Stimulated activated CD8-positive, alpha-beta memory T cell treated with anti-CD3 and anti-CD28 coated beads, Interleukin-12 subunit alpha, Interleukin-12 subunit beta, amount 100 ng/mL, for 1 hour (primary cell): ENCODE measurements at places on chromosomes 4 and X.

DNA sequence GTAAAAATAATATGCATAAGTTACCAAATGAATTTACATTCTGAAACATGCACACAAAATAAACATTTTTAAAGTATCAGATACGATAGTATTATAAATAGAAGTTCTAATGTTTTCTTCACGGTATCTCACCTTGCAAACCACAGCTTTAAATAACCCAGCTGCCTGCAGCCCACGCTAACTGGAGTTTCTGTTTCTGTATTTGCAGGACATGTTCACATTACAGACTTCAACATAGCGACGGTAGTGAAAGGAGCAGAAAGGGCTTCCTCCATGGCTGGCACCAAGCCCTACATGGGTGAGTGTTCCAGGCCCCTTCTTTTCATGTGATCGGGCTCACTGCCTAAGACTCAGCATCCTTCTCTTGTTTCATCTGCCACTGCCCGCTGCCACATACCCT lies 291.7 kb downstream of the EVC2 start:
- no peak for DNase-seq

DNA sequence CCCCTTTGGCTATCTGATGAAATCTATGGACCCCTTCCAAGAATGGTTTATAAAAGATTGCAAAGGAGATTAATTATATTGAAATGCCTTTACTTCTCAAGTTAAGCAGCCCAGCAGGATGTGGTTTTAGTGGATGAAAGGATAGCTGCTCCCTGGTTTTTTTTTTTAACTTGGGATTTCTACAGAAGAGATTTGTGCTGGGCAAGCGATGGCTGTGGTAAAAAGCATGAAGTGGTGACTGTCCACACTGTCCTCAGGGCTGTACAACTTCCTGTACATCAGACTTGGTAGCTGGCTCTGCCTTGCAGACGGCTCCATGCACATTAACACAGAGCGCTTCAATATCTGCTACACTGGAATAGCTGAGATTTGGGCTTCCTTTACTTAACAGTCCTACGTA lies 321.7 kb downstream of the DHX15 start:
- DNase-seq, result no peak

GRCh38 chrX:40537310-40537709 lies 43.5 kb upstream of the ATP6AP2 start:
- DNase-seq, result no peak

- no peak for DNase-seq
These were observed 79.1 kb upstream of the INPP4B start for GRCh38 chr4:142925161-142925560.

GRCh38 chrX:108704839-108705238 lies 31.5 kb downstream of the IRS4 start:
- DNase-seq, result no peak

DNA sequence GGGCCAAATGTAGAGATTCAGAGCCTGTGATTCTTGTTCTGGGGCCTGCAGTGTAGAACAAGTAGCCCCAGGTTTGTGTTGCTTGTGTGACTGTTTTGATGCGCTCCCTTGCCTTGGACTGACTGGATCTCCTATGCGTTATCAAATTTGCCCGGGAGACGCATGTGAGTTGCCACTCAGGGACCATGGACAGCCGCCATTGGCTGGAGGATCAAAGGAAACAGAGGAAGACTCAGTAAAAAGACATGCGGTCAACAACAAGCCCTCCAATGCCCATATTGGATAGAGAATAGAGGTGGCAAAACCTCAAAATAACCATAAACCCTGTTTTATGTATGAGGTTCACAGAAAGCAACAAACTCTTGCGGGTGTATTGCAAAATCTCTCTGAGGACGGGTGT lies 327.5 kb upstream of the IGFBP7 start:
- no peak for DNase-seq

GRCh38 chr4:6058531-6059374 lies 40.5 kb upstream of the C4orf50 start:
- DNase-seq, result no peak

DNA sequence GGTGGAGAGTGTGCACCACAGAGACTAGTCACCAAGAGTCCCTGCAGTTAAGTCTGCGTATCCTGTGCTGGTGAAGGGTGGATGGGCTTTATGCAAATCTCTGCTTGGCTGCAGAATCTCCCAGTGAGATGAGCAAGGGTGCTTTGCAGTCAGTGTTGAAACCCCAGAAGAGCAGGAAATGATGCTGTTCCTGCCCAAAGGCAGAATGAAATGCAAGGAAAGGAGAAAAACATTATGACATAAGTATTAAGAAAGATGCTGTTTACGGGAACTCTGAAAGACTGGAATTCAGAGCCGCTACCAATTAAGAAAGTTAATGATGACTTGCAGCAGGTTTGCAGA lies 25.4 kb upstream of the ACSL1 start:
- DNase-seq, result no peak

DNA sequence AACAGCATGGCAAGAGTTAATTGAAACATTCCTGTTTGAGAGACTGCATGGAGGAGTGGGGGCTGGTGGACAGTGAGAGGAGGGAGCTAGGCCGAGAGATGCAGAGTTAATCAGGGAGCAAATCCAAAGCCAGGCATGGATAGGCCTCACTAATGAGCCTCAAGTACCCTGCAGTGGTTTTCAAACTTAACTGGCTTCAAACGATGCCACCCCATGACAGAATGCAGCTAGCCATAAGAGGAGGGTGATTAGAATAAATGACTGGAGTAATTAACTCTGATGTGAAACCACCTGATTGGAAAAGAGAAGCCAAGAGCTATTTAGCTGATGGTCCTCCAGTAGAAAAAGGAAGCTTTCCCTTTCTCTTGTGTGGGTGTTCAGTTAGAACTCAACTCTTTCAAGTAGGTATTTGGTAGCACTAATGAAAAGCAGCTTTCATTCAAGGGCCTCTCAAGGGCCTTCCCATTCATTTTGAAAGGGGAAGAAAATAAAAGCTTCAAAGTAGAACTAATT lies 215.4 kb upstream of the MAB21L2 start:
- no peak for DNase-seq

GRCh38 chr4:84967243-84967690 lies 777 bp upstream of the WDFY3 start:
- DNase-seq, result no peak

GRCh38 chr4:141078871-141079270 lies 54.4 kb downstream of the RNF150 start:
- DNase-seq, result no peak

DNA sequence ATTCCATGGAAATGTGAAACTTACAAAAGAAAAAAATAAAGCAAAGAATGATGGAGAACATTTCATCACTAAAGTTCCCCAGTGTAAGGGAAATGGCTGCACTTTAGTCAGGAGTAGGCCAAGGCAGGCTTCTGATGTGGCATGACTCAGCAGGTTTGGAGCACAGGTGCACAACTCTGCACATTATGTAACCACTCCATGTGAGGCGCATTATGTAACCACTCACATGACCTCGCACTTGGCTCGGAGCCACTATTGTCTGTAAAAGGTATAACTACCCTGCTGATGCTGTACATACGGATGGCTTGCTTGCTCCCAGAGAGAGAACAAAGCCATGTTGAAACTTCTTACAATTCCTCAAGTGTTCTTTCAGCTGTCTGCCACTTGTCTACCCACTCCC lies 727.6 kb downstream of the TRAM1L1 start:
- DNase-seq, result no peak

DNA sequence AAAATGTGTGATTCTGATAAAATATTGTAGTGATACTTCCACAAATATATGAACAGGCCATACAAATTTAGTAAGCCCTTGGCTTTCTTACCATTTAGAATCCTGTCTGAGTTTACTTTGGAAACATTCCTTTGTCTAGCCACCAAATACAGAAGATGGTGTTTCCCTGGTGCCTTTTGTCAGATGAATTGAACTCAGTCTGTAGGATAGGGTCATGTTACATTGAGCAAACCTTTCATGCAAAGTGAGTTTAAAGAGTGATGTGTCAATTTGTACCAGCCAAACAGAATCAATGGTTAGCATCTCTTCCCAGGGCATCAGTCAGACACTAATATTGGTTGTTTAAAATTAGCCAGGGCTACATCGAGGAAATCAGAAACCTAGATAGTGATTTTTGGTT lies 1443.4 kb downstream of the ARAP2 start:
- DNase-seq, result no peak

DNA sequence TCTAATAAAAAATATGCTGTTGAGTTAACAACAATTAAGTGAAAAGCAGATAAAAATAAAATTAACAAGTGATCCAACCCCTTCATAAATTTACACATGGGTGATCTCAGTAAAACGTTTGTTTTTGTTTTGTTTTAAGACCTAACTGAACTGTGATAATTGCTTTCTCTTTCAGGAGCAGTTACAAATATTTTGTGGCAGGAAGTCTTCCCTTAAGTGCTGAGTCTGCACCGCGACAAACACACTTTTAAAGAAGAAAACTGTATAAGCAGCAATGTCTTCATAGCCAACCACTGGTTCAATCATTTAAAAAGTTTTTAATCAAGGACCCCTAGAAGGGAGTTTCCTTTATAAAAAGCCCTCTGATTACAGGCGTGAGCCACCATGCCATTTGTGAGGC lies 53.7 kb upstream of the NFKB1 start:
- no peak for DNase-seq

DNA sequence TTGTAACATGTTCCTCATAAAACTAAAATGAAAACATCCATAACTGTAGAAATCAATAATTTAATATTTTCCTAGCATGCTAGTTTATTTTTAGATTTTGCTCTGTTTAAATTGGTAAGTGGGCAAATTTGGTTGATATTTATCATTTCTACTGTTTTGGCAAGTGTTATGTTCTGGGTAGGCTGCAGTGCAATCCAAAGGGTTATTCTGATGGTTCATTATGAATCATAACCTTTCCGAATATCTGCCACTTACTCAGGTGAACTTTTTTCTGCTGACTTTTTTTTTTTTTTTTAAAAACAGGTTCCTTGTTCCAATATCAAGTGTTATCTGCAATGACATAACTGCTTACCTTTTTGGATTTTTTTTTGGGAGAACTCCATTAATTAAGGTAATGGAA lies 52.0 kb downstream of the CDS1 start:
- no peak for DNase-seq

DNA sequence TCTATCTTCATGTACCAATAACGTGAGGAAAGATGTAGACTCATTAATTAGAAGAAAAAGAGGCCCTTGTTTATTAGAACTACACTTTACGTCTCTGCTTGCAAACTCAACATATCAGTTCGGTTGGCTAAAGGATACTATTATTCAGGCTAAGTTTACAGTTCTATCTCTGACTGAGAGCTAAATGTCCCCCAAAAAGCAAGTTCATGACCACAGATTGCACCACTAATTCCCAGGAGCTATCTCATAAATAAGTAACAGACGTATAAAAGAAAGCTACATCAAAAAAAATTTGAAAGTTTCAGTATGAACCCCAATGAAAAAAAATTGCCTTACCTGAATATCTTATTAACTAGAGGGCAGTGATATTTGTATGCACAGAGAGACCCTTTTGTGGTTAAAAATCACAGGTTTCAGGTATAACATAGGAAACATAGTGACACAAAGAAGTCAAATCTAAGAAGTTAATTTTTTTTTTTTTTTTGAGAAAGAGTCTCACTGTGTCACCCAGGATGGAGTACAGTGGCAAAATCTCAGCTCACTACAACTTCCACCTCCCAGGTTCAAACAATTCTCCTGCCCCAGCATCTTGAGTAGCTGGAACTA lies 128.9 kb downstream of the MAB21L2 start:
- DNase-seq, result no peak

- DNase-seq, result no peak
These were observed 189.7 kb upstream of the SLIT2 start for GRCh38 chr4:20062054-20062453.

- DNase-seq, result no peak
These were observed 21.4 kb downstream of the SH3RF1 start for GRCh38 chr4:169249214-169249973.

DNA sequence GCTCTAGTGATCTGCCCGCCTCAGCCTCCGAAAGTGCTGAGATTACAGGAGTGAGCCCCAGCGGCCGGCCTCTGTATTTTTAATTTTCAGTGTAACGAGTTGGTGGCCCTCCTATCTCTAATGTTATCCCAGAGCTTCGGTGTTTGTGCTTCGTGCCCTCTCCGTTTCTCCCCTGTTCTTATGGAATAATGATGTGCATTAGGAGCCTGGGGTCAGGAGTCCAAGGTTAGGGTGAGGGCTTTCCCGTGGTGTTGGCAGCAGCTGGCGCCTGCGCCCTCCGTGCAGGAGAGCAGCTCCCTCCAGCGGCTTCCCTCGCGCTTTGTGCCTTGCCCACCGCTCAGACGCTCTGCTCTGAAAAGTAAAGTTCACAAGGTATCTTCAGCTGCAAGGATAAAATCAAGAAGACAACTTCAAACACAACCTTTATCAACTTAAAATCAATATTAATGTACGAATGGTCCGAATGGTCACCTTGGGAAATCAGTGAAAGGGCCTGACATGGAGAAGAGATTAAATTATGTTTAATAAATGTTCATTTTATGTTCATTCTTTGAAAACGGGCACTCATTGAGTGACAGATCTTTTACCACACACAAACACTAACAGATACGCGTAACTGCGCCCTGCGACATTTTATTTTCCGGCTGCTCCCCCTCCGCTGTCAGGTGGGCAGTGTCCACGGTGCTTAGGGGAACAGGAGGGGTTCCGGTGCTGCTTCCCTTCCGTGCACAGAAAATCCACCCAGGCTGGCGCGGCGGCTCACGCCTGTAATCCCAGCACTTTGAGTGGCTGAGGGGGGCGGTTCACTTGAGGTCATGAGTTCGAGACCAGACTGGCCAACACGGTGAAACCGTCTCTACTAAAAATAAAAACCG lies 62.4 kb downstream of the TRAPPC11 start:
- DNase-seq, result peak; percentile 15

- no peak for DNase-seq
These were observed 210.9 kb upstream of the FAM47A start for GRCh38 chrX:34343001-34343400.

DNA sequence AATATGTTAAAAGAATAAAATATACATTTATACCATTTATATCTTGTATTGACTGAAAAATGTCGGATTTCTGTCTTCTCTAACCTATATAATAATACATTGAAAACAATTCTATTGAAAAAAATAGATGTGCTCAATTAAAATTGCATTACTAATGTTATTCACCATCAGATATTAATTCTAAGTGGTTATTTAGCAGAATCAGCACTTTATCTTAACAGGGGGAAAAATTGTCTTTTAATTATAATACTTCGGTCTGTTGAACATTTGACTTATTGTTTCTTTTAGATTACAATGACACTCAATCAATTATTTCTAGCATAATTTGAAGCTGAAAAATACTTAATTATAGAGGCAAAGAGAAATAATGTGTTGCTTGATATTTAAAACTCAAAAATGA lies 220.3 kb downstream of the PABPC4L start:
- no peak for DNase-seq

- no peak for DNase-seq
These were observed 12.0 kb upstream of the SLC2A9 start for GRCh38 chr4:10033191-10033881.

DNA sequence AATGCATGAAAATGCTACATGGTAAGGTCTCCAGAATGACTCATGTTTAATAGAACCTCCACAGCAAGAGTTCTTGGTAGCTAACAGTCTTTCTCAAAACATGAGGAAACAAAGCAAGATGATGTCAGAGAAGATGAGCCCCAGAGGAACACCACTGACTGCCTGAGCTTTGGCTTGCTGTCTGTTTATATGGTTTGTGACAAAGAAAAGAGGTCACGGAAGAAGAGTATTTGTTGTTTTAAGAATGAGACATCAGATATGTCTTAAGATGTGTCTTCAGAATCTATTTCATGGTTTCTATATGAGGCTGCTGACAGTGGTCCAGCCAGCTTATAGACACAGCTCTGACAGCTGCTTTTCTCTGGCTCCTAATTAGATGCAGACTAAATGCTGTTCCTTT lies 18.8 kb upstream of the AREG start:
- no peak for DNase-seq

GRCh38 chr4:185634066-185634652 lies 98.9 kb upstream of the PDLIM3 start:
- no peak for DNase-seq

- DNase-seq, result no peak
These were observed 329.4 kb upstream of the BOD1L1 start for GRCh38 chr4:13956947-13957346.
